ENCODE measurements at places on chromosomes 12 and 14.

- no peak for DNase-seq
Observed at GRCh38 chr12:83114966-83115365, 428.3 kb downstream of the TMTC2 start.

GRCh38 chr12:7994731-7995205, 37.7 kb upstream of the FOXJ2 start:
- DNase-seq, result no peak

- DNase-seq, result no peak
Observed at GRCh38 chr14:61547186-61548069, 147.9 kb upstream of the HIF1A start.

GRCh38 chr12:57329219-57329618, 78.2 kb upstream of the STAC3 start:
- no peak for DNase-seq

DNA sequence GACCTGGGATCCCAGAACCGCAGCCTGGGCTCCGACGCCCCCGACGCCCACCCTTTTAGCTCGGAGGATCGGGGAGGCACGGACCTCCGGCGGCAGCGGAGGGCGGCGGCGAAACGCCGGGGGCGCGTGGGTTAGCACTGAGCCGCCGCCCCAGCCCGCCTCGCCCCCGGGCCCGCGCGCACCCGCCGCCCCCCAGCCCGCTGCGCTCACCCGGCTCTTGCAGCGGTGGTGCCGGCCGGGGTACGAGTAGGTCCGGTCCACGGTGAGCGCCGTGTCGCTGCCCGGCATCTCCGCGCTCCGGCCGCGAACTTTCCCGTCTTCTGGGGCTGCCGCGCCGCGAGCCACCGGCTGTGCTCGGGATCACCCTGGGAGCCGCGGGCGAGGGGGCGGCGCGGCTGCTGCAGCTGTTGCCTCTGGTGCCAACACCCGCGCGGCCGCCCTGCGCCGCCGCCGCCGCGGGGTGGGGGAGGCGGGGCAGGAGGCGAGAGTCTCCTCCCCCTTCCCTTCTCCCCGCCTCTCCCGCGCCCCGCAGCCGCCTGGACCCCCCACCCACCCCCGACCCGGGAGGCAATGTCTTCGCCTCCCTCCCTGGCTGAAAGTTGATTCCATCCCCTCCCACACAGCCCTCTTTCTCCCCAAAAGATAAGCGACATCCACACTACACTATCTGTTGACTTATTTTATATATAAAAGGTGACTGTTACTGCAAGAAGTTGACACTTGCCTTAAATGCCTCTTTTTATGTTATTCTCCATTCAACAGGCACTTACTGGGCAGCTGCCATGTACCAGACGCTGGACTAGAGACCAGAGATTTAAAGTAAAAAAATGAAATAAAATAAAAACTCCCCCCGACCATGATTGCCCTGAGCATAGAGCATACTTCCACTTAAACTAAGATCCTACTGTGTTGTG, at the start of gene TMCC3:
TSS of gene TMCC3 (minus strand) at position 415 of the 914 bp plus-strand sequence. CDS start at position 288, 127 bp downstream.
- peak; percentile 32 for DNase-seq
